Activated CD4-positive, alpha-beta T cell treated with anti-CD3 and anti-CD28 coated beads for 48 hours (primary cell): ENCODE measurements at places on chromosomes 3 and 15.

DNA sequence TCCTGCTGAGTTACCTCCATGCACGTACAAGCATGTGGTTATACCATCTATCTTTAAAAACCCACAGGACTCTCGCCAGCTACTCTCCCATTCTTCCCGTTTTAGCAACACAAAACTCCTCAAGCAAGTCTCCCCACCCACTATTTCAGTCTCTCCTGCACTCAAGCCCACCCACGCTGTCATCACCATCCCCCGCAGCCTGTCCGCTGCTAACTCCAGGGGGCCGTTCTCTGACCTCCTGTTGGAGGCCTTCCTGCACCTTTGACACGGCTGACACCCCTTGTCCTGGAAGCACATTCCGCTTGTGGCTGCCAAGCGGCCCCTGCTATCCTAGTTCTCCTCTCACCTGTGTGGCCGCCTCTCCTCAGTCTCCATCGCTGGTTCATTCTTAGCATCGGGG lies 7.5 kb upstream of the PCSK6 start:
- DNase-seq, result no peak

DNA sequence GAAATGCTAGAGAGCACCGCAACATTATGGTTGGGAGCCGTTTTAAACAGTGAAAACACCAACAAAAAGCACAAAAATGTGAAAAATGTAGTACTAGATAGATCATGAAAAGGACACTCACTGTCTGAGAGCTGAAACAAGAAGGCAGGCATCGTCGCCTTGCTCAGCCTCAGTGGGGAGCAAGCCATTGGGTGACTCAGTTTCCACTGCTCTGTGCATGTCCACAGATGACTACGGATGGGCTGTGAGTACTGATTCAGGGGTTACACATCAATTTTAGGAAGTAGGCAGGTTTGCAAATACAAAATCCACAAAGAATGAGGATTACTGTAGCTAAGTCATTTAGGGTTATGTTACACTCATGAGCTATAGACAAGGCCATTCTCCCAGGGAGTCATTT lies 10.8 kb downstream of the NOX5 start:
- no peak for DNase-seq

- no peak for DNase-seq
Measured at GRCh38 chr15:40263024-40263754, 19.7 kb downstream of the ANKRD63 start.

- DNase-seq, result peak; percentile 83
Measured at GRCh38 chr3:158097593-158098308, 8.5 kb downstream of the SHOX2 start.

- DNase-seq, result no peak
Measured at GRCh38 chr3:188656196-188656982, 502.4 kb downstream of the LPP start.

DNA sequence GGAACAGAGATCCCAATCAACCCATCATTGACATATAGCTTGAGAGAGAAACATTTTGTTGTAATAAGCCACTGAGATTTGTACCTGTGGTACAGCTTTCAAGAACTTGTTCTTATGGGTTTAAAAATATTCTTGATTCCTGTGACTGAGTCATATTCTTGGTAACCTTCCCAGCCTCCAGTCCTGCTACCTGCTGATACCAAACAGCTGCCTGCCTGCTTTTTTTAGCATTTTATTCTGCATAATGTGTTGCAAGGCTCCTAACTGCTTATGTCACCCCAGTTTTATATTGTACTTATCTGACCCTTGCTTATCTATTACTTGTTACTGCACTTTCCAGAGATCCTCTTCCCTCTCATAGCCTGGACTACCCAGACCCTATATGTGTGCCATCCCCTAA lies 349.3 kb upstream of the SOX2 start:
- no peak for DNase-seq

DNA sequence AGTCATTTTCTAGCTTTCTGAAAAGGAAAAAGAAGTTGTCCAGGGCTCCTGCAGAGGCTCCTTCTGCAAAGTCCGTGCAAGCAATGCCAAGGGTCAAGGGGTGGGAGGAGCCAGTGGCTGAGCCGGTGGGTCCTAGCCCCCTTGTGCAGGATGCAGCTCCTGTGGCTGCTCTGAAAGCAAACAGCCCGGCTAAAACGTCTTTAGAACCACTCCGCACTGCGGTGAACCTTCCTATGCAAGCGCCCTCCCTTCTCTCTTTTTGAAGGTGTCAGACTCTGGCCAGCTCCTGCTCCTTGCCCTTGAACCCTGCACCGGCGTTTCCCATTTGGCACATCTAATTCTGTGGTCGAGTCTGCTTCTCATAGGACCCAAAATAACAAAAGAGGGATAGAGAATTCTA lies 183.1 kb downstream of the UACA start:
- no peak for DNase-seq

DNA sequence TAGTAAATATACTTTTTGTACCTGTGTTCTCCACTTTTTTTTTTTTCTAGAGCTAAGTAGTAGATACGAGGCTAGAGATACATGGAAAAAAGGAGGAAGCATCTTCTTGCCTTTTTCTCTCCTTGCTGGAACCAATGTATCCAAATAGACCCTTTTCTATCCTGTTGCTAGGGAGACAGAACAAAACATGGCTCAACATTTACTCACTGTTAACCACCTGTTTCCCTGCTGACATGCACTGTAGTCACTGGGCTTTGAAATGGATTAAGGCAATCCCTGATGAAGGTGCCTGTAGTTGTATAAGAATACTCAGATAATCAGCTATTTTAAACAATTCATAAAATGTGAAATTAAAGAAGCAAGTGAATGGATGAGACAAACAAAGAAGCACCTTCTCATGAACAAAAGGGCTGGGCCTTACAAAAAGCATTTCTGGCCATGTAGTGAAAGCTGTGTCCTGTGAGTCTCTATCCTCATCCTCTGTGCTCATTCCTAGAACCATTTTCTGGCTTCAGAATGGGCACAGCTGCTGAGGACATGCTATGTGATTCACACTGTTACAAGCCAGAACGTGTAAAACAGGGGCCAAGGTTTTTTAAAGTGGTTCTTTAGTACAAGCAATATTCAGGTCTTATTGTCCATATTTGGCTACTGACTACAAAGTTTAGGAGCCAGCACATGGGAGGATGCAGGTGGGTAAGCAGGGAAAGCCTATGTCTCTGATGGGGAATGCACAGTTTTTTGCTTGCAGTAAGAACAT lies 100.4 kb upstream of the NDN start:
- DNase-seq, result no peak
